ENCODE measurements at places on chromosomes 1 and 21.

DNA sequence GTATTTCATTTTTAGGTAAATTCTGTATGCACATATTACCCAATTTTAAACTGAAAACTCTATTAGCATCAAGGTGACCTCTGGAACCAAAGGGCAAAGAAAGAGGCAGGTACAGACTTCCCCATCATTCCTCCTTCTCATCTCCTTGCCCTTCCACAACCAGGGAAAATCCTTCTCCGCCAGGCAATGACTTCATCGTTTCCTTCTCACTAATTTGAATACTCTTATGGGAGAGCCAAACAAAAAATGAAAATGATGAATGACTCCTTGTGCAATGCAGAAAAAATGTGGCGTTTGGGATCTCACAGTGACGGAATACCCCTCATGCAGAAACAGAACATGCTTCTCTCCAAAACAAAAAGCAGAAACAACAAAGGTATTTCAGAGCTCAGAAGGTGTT is 83.7 kb downstream of the HLCS start:
- DNase-seq, result no peak

- peak; percentile 23 for DNase-seq
These were observed 69.0 kb upstream of the RAVER2 start for GRCh38 chr1:64675718-64676345.

DNA sequence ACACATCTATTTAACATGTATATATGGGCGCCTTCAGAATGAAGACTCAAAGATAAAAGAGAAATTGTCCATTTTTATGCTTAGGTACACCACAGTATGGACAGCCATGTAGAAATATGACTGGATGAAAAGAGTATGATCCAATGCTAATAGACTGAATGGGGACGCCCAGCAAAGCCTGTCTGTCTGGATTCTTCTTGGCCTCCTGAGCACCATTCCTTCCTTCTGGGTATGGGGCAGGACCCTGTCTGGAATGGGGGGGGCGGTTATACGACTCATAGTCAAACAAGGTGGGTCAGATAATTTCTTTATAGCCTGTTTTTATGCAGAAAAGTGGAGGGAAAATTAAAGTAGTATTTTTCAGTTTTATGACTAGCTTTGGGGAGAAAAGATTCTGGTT is 81.2 kb upstream of the ABCD3 start:
- DNase-seq, result no peak

- DNase-seq, result no peak
These were observed 35.1 kb downstream of the UAP1 start for GRCh38 chr1:162596514-162597170.

DNA sequence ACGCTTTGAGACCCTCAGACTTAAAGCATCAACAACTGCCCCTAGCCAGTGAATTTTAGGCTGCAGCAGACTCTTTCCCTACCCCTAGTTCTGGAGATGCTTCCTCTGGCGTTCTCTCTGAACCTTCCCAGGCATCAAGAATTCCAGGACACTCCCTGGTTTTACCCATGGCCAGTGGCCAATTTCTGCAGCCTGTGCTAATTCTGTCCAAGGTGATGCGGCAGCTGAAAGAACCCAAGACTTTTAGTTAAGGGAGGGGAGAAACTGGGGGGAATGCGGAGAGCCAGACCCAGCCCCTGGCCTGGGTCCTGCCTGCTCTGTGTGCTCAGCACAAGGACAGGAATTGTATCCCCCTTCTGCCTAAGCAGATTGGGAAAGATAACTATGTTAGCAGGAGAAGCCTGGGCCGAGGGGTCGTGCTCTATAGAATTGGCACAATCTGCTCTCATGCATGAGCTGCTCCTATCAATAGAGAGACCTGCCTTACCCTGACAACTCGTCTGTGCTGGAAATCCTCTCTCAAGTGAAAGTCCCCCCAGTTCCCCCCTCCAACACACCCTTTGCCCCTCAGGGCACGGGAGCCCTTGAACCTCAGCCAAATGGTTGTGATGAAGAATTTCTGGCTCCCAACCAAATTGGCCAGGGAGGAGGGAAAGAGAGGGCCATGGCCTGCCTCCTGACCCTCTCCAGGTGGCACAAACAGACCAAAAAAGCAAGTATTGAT is 5.4 kb upstream of the GJA8 start:
- DNase-seq, result no peak

- DNase-seq, result no peak
These were observed 7.7 kb upstream of the LAMB3 start for GRCh38 chr1:209659909-209660308.

DNA sequence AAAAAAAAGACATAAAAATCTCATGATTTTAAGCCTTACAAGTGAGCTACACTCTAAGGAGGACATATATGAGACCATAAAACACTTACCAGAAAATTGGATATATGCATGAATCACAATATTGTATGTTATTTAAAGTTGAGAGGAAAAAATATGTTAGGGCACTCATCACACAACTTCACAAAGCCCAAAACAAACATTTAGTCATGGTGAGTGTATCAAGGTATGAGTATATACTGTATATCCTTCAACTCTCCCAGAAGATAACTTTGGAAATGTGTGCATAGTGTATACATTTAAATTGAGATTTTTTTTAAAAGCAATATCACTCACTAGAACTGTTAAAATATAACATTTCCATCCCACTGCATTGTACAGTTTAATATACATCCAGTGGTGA is 259.3 kb downstream of the SRGAP2C start:
- no peak for DNase-seq

DNA sequence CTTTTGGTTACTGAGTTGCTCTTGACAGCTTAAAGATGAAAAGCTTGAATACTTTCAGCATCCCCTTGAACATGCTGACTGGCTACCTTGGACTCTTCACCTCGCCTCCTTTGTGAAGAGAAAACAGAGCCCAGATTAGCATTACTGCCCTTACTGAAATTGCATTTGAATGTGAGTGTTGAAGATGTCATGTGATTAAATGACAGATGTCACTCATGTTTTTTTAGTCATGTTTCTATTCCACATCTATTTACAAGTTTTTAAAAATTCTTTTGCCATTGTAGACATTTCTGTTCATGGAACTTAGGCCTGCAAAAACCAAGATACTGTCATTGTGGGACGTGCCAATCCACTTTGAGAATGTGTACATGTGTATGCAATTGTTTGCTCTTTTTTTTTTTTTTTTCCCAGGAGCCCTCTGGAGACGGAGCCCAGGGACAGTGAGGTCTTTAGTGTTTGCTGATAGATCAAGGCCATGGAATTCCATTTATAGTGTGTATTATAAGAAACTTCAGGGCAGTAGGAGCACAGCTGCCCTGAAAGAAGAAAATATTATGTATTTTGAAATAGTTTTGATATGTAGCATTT is 25.7 kb upstream of the IVNS1ABP start:
- DNase-seq, result no peak

- no peak for DNase-seq
These were observed 23.4 kb downstream of the ROR1 start for GRCh38 chr1:63797056-63797726.

- DNase-seq, result no peak
These were observed 157.6 kb upstream of the LMO4 start for GRCh38 chr1:87170931-87171598.

GRCh38 chr21:26715116-26715515 is 130.1 kb downstream of the ADAMTS1 start:
- no peak for DNase-seq

GRCh38 chr1:240492832-240493440 is 119.0 kb downstream of the GREM2 start:
- DNase-seq, result peak; percentile 1

- DNase-seq, result no peak
These were observed 16.7 kb downstream of the COL8A2 start for GRCh38 chr1:36108314-36108713.

DNA sequence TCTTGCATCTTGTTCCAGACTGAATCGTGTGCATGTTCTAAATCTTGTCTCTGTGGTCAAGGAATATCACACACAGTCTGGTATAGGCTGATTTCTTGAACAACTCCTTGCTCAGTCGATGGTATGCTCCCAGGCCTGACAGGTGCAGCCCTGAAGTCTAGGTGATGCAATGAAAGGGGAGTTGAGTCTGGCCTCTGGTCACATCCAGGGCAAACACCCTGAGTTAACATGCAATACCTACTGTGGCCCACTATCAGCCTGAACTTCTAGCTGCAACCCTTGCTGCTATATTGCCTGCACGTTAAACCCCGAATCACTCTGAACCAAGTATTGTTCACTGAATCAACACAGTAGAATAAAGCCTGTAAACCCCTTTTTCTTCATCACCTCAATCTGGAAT is 303.4 kb downstream of the USP25 start:
- no peak for DNase-seq

- no peak for DNase-seq
These were observed 8.9 kb downstream of the BSND start for GRCh38 chr1:55007625-55008024.

DNA sequence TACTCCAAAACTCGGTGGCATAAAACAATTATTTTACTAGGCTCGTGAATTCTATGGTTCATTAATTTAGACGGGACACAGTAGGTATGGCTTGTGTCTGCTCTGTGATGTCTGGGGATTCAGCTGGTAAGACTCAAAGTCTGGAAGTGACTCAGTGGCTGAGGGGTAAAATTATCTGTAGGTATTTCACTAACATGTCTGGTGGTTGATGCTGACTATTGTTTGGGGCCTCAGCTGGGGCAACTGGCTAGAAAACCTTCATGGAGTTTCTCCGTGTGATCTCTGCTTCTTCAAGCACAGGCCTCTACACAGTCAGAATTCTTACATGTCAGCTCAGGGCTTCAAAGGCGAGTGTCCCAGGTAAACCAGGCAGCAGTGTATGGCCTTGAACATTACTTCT is 41.2 kb upstream of the KLF17 start:
- no peak for DNase-seq

DNA sequence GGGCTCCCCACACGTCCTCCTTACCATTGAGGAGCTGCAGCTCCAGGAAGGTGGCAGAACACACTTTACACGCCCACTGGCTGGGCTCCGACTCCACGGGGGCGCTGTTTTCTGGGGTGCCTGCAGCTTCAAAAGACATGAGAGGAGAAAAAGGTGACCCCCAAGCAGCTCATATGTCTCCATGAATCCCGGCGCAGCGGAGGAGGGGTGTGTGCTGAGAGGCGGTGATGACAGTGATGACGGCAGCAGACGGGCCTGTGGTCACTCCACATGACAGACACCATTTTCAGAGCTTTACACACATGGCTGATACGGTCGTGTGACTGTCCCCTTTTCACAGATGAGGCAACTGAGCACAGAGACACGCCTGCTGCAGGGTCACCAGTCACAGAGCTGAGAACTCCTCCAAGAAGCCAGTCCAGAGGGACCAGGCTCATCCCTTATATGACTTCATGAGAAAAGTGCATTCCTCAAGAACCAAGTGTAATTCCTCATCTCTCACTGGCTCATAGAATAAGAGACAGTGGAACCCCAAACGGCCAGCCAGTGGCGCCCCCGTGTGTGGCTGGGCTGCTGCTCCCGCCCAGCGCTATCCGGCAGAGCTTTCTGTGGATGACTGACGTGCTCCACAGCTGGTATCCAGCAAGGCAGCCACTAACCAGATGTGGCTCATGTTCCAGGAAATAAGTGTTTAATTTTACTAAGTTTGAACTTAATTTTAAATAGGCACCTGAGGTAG is 31.9 kb downstream of the PRDM15 start:
- no peak for DNase-seq

GRCh38 chr1:13661539-13661938 is 38.4 kb upstream of the PRDM2 start:
- DNase-seq, result no peak

- DNase-seq, result no peak
These were observed 13.8 kb downstream of the RGS4 start for GRCh38 chr1:163082971-163083370.
